CD4-positive, alpha-beta T cell treated with Interleukin-4 for 4 hours (primary cell): ENCODE measurements at places on chromosomes 12 and 14.

DNA sequence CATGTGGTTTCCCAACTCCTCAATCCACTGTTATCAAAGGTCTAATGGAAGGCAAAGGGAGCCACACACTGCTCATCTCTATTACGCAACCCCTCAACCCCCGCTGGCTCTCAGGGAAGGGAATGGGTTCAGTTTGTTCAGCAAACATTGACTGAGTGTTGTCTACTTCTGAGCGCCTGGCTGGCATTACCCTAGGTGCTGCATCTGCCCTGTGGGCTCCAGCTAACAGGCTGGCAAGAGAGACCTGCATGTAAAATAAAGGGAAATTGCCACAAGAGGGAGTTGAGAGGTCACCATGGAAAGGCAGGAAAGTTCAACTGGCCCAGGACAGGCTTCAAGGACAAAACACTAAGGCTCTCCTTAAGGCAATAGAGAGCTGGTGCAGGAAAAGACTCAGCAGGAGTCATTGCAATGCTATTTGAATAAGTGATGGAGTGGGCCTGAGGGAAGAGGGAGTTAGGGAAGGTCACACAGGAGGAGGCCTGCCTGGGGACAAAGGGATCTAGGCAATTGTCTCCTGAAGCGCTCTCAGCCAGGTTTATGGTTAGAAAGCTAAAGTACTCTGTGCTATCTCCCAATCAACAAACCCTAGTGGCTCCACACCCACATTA lies 5.5 kb upstream of the ZNF740 start:
- DNase-seq, result no peak

GRCh38 chr14:58637391-58638230 lies at the start of gene DACT1:
Gene DACT1, plus strand, starts transcription at chr14:58637962. Its CDS starts 241 bp downstream, at chr14:58638203.
- DNase-seq, result peak; percentile 33

DNA sequence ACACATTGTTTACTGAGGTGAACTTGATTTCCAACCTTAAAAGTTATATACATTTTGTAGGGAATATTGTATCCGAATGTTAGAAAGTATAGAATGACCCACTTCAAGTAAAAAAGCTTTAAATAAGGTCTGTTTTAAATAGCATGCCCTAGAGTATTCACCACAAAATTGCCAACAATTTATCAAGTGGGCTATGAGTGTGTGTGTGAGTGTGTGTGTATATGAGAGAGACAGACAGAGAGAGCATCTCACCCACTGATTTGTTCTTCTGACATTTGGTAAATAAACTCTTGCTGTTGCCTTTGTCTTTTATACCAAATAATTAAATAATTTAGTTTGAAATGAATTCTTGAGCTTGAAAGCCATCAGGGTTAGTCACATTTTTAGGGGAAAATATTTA lies 29.8 kb upstream of the RAP1B start:
- DNase-seq, result no peak

GRCh38 chr14:99749763-99750715 lies 43.2 kb upstream of the EML1 start:
- no peak for DNase-seq

DNA sequence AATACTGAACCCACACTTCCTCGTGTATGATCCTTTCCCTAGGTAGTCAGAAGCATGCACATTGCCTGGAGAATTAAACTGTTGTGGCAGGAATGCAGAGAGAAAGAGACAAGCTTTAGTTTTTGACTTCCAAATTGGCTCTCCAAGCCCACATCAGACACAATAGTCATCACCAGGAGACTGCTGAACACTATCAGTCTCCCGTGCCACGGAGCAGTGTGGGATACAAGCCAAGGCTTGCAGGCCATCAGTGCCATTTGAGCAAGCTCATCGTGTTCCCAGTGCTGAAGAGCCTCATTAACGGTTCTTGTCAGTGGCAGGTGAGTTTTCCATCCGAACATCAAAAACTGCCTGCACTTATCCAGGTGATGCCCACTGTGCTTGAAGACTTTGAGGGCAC lies 410.8 kb downstream of the NAV3 start:
- no peak for DNase-seq

GRCh38 chr14:86708846-86709339 lies 1178.9 kb downstream of the FLRT2 start:
- DNase-seq, result no peak
